Right renal pelvis (tissue), 4 donors: ENCODE measurements at places on chromosomes 6 and 20. TPM values are rescaled to one million over a fixed set of nuclear protein-coding genes. Genes with fewer than 3 reads are reported as not detected.

Gene SPINT3
- not detected for polyA plus RNA-seq

Gene MOG
- 0.06 TPM for polyA plus RNA-seq

Gene MAS1
- 0.03 TPM for polyA plus RNA-seq

Gene HTR1E
- polyA plus RNA-seq = 0.84 TPM

Gene MLN
- polyA plus RNA-seq = 1.1 TPM

Gene CYP21A2
- polyA plus RNA-seq = 0.99 TPM

Gene WFDC10B
- polyA plus RNA-seq = not detected

Gene ROS1
- 0.10 TPM for polyA plus RNA-seq

Gene TMEM14B
- polyA plus RNA-seq = 104 TPM

DNA sequence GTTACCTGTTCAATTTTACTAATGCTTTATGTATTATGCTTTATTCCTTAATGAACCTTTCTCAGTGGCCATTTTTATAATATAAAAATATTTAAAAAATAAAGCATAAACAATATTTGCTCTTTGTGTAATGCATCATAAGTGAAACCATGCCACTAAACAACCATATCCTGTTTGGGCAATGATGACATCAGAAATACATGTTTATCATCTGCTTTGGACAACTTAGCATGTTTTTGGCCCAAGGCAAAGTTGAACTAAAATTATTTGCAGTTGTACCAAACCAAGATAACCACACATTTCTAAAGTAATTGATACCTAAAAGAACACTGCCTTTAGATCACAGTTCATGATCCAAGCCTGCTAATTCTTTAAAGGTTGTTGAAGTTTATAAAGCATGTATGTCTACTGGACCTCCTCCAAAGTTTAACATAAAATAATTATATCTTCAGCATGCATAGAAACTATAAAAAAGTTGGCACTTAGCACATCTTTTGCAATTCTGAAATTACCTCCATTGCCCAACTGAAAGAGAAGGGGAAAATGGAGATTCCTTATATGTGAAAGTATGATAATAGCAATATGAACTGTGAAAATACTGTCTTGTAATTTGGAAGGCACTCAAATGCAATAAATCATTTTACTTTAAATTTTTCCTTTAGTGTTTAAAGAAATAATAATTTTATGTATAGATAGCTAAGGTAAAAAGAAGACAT, 325.6 kb upstream of the RUNX2 start:
- no peak for DNase-seq

DNA sequence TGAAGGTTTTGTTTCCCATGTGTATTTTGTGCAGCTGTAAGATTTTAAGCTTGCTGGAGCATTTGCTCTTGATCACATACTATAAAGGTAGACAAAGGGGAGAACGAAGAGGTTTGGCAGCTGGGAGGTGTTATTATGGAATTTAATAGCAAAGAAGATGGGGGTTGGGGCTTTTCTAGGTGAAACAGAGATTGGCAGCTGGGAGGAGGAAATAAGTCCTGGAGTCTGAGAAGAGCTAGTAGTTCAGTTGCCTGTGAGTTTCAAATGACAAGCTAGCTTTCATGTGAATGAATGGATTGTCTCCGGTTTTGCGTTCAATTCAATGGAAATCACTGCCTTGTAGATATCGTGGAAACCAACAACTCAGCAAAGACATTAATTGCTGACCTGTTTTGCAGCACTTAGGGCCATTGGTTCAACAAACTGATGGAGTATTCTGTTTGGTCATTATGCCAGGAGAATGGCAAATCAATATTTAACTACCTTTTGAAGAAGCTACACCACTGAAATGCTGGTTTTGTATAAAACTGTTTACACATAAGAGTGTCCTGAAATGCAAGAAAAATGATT, 38.1 kb upstream of the FLRT3 start:
- no peak for DNase-seq

DNA sequence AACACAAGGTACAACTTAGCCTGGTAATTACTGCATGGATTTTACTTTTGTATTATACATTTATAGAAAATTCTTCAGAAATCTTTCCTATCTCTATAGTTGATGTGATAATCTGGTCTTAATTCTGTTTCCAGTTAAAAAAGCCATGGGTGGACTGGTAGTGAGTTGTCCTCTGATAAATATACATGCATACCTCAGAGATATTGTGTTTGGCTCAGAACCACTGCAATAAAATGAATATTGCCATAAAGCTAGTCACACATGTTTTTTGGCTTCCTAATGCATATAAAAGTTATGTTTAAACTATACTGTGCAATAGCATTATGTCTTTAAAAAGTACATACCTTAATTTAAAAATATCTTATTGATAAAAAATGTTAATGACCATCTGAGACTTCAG, 708.6 kb upstream of the MARCKS start:
- no peak for DNase-seq

GRCh38 chr6:77447254-77447653, 16.0 kb downstream of the HTR1B start:
- DNase-seq = no peak

GRCh38 chr20:25549843-25550477, 35.4 kb downstream of the NINL start:
- no peak for DNase-seq

GRCh38 chr20:44253528-44253927, 6.4 kb downstream of the GDAP1L1 start:
- DNase-seq = no peak

DNA sequence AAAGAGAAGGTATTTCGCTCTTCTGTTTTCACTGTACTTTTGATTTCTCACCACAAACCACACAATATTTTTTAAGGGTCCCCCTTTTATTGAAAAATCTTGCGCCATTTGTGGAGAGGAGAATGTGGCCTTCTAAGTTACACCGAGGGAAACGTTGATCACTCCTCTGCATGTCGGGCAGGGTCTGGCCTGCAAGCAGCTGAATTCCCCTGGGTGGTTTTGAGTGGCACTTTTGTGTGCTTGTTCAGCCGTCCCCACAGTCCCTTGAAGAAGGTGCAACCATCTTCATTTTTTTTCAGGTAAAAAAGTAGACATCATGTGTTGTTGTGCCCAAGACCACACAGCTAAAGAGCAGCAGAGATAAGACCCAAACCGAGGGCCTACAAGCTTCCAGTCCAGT, 6.1 kb downstream of the GPR31 start:
- no peak for DNase-seq

GRCh38 chr6:84731401-84731800, 33.0 kb downstream of the TBX18 start:
- no peak for DNase-seq

DNA sequence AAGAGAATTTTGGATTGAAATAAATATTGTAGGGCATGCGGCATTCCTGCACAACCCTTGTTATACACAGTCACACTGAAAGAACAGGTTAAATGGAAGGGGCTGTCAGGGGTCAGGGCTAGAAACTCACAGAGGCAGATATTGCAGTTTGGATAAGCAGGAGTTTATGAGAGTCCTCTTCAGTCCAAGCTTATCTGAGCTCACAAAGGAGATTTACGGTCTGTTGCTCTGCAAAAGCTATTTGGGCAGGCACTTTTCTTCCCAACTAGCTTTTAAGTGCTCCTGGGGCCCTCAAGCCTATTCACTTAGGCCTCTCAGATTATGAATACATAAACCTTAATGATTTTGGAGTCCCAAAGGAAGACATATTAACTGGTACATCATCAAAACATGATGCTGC, 156.2 kb downstream of the SOX4 start:
- DNase-seq = no peak

DNA sequence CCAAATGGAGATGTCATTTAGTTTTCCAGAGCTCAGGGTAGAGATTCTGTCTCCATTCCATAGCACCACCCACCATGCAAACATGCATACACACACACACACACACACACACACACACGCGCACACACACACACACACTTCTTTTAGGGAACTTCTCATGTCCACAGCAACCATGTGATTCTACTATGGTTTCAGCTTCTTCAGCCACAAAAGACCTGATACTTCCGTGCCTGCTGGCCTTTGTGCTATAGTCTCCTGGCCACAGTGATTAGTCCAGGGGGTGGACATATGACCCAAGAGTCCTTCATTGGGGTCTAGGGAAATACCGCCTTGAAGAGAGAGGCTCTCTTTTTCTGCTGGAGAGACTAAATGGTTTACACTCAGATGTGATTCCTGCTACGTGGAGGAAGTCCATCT, 53.5 kb downstream of the CARMIL1 start:
- no peak for DNase-seq
